ENCODE measurements at places on chromosomes 16 and 17.
A peak's percentile ranks its signal among the peaks of the same experiment; 100 is the strongest.

DNA sequence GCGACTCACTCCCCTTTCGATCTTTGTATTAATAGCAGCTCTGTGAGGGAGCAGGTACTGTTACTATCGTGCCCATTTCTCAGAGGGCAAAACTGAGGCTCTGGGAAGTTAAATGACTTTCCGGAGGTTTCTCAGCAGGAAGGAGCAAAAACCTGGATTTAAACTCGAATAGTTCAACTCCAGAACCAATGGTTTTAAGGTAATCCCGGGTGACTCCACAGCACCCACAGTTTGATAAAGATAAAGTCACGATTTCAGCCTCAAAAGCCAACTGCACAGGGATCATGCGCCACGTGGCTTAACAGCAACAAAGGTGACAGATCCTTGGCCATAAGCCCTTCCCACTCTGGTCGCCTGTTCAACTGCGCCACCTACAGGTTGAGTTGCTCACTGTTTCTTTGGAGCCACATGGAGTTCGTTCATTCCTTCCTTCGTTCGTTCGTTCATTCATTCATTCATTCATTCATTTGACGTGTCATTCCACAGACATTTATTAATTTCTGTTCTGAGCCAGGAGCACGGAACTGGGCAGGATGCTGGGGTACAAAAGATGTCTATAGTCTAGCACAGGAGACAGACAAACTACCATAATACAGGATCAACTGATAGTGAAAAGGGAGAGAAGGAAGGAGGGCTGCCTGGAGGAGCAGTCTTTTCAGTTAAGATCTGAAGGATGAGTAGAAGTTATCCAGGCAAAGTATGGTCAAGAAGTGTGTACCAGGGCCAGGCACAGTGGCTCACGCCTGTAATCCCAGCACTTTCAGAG lies 134.8 kb downstream of the HS3ST2 start:
- peak; percentile 80 for DNase-seq

- DNase-seq = no peak
Observed at GRCh38 chr17:49969134-49969759, at the start of gene DLX4. TSS of gene DLX4 (plus strand) at chr17:49969190. CDS start at chr17:49969469, 279 bp downstream.

- no peak for DNase-seq
Observed at GRCh38 chr17:50565402-50566350, 5.2 kb downstream of the CACNA1G start.

- no peak for DNase-seq
Observed at GRCh38 chr16:31143694-31144148, 6.1 kb downstream of the PRSS36 start.

- DNase-seq = no peak
Observed at GRCh38 chr17:57051886-57052361, 33.1 kb upstream of the AKAP1 start.

DNA sequence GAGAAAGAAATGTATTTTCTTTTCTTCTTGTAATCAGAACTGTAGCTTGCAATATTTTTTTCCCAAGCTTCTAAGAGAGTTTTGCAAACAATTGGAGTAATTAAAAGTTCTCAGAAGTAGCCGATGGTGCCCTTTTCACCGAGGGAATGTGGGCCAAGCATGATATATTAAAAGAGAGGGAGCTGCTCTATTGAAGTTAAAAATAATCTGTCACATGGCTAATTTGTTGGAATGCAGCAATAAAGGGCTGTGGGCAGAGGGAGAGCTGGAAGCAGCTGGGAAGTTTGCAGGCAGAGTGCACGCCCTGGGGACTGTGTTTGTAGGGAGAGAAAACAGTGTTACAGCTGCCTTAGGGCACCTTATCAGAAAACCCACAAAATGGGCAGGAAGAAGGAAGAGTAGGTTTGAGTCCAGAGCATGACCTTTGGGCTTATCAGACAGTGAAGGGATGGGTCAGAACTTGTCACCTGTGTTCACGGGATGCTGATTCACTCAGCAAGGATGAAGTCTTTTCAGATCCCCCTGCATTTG lies 18.5 kb upstream of the TERF2 start:
- DNase-seq = peak; percentile 36

GRCh38 chr16:25271421-25271820 lies 13.8 kb upstream of the ZKSCAN2 start:
- no peak for DNase-seq

DNA sequence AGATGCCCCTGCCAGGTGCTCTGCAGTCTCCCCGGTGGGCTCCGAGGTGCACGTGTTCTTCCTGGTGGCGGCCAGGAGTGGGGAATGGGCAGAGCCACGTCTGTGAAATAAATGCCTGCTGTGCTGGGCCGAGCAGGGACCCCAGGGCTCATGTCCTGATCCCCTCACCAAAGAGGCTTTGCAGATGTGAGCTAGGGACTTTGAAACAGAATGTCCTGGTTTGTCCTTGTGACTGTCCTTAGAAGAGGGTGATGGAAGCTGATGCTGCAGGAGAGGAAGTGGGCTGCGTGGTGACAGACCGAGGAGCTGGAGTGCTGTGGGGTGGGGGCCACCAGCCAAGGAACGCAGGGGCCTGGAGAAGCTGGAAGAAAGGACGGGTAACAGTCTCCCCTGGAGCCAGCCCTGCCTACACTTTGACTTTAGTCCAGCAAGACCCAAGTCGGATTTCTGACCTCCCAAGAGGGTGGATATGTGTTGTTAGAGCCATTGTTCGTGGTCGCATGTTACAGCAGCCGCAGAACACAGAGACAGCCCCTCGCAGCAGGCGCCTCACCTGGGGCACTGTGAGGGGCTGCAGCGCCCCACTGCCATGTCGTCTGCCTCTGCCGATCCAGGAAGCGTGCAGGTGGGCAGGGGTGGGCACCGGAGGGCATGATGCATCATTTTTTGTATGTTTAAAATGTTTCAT lies 217.9 kb upstream of the CIBAR2 start:
- DNase-seq = no peak

GRCh38 chr17:48163809-48164208 lies 56.2 kb downstream of the SNX11 start:
- no peak for DNase-seq

- no peak for DNase-seq
Observed at GRCh38 chr16:3961449-3961849, 80.9 kb upstream of the CREBBP start.

GRCh38 chr17:77214743-77215142 lies 74.0 kb downstream of the SEC14L1 start:
- peak; percentile 62 for DNase-seq

DNA sequence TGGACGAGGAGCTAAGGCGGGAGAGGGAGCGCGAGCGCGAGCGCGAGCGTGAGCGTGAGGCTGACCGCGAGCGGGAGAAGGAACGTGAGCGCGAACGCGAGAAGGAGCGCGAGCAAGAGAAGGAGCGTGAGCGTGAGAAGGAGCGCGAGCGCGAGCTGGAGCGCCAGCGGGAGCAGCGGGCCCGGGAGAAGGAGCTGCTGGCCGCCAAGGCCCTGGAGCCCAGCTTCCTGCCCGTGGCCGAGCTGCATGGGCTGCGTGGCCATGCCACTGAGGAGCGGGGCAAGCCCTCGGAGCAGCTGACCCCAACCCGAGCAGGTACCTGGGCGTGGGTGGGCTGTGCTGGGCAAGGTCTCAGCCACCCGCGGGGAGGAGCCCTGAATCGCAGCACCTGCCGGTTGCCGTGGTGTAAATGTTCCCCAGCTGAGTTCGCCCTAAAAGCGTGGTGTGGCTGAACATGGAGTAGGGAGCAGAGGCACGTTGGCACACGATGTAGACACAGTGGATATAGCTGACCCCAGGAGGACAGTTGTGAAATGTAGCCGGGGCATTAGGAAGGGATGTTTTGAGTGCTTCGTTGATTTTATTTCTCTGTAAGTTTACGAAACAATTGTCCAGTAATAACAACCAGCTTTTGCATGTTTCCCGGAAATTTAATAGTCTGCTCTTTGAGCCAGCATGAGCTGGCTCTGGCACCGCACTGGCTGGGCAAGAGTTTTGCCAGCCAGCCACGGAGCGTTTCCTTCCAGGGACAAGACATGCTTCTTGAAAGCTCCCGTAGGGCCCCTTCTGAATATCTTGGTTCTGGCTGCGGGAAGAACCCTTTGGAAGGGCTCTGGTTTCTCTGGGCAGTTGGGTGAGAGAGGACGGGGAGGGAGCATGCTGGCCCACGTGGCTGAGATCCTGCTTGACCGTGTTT lies 32.1 kb downstream of the GINS2 start:
- DNase-seq = no peak

- no peak for DNase-seq
Observed at GRCh38 chr16:71846431-71846830, 655 bp downstream of the ATXN1L start.

DNA sequence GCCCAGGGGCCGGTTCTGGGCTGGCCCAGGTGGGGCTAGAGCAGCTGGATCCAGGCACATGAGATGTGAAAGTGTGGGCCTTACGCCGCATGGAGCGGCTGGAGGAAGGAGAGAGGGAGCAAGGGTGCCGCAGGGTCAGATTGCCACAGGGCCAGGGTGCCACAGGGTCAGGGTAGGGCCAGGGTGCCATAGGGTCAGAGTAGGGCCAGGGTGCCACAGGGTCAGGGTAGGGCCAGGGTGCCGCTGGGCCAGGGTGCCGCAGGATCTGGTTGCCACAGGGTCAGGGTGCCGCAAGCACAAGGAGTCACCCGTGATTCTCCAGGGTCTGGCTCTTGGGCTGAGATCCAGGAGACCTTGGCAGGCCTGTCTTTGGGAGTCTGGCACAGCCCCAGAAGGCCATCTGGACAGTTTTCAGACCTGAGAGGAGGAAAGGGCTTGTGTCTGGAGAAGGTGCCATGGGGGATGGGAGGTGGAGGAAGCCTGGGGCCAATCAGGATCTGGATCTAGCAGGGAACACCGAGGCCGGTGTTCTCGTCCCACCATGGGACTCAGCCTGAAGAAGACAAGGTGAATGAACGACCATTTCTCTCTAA lies 13.1 kb upstream of the LASP1NB start:
- DNase-seq = peak; percentile 91

DNA sequence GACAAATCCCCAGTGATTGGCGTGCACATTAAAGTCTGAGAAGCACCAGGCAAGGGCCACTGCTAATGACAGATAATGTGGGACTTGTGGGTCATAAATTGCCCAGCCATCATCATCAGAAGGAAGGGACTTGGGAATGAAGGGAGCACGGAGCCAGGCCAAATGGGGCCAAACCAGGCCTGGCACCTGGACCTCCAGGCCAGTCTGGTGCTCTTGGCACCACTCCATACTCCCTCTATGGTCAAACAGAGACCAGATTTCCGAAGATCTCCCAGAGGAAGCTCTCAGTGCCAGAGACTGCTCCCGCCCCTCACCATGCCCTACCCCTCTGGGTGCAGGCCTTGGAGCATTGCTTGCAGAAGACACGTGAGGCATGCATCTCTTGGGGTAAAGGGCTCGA lies 142.2 kb downstream of the CCDC182 start:
- DNase-seq = peak; percentile 87

- DNase-seq = no peak
Observed at GRCh38 chr17:29571883-29572681, 3.6 kb downstream of the TP53I13 start.

DNA sequence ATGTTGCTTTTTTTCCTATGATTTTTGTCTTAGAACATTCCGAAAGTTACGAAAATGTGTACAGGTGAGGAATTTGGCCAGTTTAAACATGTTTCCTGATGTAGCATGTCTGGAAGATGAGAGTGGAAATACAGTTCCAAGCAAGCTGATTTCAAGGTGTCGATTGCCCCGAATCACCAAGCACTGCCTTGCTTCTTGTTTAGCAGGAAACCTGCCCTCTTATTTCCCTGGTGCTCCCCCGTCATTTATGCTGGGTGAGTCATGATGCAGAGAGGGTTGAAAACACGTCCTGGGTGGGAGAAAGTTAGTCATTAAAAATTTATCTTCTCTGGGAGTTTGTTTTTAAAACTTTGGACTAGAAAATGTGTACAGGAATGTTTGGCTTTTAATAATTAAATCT lies 608.6 kb upstream of the EEF2KMT start:
- no peak for DNase-seq

Measured in BE2C (cell line).